ENCODE measurements at places on chromosomes 3 and 15. TPM values are rescaled to one million over a fixed set of nuclear protein-coding genes. Genes with fewer than 3 reads are reported as not detected.

DNA sequence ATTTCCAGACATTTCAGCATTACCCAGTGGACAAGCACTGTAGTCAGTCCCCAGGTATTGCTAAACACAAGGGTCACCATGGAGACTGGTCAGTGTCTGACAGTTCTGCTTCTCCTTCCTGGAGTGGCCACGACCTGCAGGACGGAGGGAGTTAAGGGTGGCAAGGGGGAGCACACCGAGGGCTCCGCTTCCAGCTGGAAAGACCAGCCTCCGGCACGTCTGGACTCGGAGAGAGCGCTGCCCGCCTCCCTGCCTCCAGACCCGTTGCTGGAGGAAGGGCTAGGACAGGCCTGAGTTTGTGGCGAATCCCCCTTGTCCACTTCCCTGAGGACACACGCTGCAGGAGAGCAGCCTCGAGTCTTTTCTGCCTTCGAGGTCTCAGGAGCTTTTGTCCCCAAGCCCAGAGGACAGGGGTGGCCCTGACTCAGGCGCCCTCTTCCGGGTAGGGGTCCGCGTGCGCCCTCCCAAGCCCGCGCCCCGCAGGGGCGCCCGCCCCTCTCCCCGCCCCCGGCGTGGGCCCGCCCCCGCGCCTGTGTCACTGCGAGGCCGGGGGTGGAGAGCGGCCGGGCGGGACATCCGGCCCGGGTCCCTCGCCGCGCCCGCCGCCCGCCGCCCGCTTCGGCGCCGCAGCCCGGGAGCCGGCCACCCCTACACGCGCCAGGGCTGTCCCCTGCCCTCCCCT is at the start of gene CHST14:
TSS of gene CHST14 (plus strand) at position 562 of the 682 bp plus-strand sequence. CDS start 230 bp downstream, outside the sequence.
- peak within 1 kb of the TSS; percentile 91 for H3K27ac ChIP-seq
- no peaks in the 10 kb centered on the region for H3K27me3 ChIP-seq
- no peak for DNase-seq
- H3K4me3 ChIP-seq = peak within 1 kb of the TSS; percentile 77
- H3K4me1 ChIP-seq = peaks cover 15% of the 10 kb centered on the region

DNA sequence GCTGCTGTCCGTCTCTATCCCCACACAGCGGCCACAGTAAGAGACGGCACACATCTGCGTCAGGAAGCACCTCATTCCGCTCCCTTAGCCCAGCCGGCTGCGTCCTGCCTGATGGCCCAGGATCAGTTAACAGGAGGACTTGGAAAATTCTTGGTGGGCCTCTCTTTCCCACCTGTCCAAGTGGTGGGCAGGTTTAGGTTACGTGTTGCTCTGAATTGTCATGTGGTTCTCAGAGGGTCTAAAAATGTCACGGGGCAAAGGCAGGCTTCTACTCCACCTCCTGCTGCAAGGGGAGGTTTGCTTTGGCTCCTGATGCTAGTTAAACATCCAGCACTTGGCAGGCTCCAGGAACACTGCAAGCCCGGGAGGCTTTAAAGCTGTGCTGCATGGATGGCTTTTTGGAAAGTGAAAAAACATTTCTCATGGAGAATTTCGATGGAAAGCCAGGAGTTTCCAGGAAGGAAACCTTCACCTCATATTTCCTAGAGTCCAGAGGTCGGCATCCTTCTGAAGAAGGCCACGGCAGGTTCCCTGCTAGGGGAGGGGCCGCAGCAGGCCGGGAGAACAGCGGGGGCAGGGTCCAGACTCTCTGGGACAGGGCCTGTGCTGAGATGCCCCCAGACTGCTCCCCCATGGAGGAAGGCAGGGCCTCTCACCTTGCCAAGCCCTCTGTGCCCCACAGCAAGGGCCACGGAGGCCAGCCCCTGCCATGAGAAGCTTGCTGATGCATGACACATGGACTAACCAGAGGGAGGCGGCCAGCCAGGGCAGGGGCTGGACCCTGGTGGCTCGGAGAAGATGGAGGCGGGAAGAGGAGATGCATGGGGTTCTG is 10.8 kb downstream of the CTSH start:
- H3K27me3 ChIP-seq = no peaks in the 10 kb centered on the region
- H3K27ac ChIP-seq = peak overlapping the region; percentile 59
- H3K4me1 ChIP-seq = peaks cover 46% of the 10 kb centered on the region
- no peak for DNase-seq
- H3K36me3 ChIP-seq = peaks cover 37% of the 10 kb centered on the region

DNA sequence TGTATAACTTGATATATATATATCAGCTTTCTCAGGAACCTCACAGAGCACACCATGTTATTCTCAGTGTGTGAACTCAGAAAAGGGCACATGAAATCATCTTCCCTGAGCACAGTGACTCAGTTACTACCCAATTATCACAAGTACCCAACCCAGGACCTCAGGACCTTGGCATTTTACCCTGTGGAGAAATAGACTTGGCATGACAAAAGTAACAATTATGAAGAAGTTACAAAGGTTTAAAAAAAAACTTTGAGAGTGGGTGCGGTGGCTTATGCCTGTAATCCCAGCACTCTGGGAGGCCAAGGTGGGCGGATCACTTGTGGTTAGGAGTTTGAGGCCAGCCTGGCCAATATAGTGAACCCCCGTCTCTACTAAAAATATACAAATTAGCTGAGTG is 52.4 kb downstream of the ONECUT1 start:
- no peaks in the 10 kb centered on the region for H3K4me1 ChIP-seq
- H3K27ac ChIP-seq = no peak overlapping the region
- H3K36me3 ChIP-seq = no peaks in the 10 kb centered on the region
- H3K4me3 ChIP-seq = no peak overlapping the region

DNA sequence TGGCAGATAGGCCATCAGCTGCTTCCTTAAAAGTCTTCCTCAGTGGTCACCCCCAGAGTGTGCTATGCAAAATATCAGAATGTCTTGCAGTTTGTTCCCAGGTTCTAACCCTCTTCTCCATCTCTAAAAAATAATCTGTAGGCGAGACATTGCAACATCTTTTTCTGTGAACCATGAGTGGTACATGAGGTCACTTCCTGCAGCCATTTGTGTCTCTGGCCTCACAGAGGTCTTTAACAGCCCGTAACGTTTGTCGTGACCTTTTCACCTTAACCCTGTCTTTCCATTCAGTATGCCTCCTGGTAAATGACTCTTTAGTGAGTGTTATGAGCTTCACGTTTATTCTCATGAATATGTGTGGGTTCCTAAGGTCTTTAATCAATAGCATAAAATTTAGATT is 145.4 kb downstream of the KLHL25 start:
- peak overlapping the region; percentile 75 for H3K27ac ChIP-seq
- peaks cover 29% of the 10 kb centered on the region for H3K36me3 ChIP-seq
- no peaks in the 10 kb centered on the region for H3K27me3 ChIP-seq
- no peak for DNase-seq
- peaks cover 74% of the 10 kb centered on the region for H3K4me1 ChIP-seq

- peak overlapping the region; percentile 79 for H3K27ac ChIP-seq
- DNase-seq = no peak
- no peaks in the 10 kb centered on the region for H3K36me3 ChIP-seq
- H3K4me1 ChIP-seq = peaks cover 100% of the 10 kb centered on the region
- no peak overlapping the region for H3K4me3 ChIP-seq
These were observed 478.6 kb downstream of the FOXP1 start for GRCh38 chr3:71104976-71105375.

GRCh38 chr15:90583471-90584252 is 53.9 kb downstream of the CRTC3 start:
- H3K36me3 ChIP-seq = no peaks in the 10 kb centered on the region
- no peak for DNase-seq
- peaks cover 55% of the 10 kb centered on the region for H3K4me1 ChIP-seq
- no peaks in the 10 kb centered on the region for H3K27me3 ChIP-seq
- H3K4me3 ChIP-seq = no peak overlapping the region

DNA sequence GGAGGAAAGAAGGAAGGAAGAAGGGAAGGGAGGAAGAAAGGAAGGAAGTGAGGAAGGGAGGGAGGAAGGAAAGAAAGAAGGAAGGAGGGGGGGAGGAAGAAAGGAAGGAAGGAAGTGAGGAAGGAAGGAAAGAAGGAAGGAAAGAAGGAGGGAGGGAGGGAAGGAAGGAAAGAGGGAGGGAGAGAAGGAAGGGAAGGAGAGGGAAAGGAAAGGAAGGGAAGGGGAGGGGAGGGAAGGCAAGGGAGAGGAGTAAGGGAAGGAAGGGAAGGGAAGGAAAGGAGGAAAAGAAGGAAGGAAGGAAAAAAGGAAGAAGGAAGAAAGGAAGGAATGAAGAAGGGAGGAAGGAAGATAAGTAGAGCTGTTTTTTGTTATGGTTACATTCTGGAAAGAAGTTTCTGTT is 141.2 kb downstream of the LRRC3B start:
- H3K27me3 ChIP-seq = no peaks in the 10 kb centered on the region
- no peaks in the 10 kb centered on the region for H3K4me1 ChIP-seq
- no peak for DNase-seq

DNA sequence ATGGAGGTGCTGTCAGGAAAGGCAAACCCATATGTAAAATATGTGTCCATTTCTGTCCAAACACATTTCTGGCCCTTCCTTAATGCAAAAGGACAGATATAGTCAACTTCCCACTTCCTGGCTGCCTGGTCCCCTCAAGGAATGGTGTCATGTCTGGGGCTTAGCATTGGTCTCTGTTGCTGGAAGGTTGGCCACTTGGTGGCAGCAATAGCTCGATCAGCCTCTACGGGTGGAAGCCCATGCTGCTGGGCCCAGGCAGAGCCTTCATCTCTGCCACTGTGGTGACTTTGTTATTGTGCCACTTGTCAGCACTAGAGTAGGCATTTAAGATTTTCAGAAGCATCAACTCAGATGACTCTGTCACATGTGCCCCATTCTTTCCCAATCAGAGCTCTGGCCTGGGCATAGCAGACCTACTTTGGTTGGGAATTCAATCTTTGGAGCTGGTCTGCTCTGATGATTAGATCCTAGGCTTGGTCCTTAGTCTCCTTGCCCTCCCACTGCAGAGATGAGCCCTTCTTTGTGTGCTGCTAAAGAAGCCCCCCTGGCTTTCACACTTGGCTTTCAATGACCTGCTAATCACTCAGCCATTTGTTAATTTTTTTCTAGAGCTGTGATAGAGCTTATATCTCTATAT is 51.0 kb upstream of the SPSB4 start:
- no peak overlapping the region for H3K4me3 ChIP-seq
- H3K27ac ChIP-seq = no peak overlapping the region
- H3K36me3 ChIP-seq = no peaks in the 10 kb centered on the region
- H3K4me1 ChIP-seq = no peaks in the 10 kb centered on the region
- no peak for DNase-seq
- H3K27me3 ChIP-seq = no peaks in the 10 kb centered on the region

GRCh38 chr15:65632780-65633375 is 11.1 kb downstream of the SLC24A1 start:
- H3K4me1 ChIP-seq = no peaks in the 10 kb centered on the region
- no peaks in the 10 kb centered on the region for H3K36me3 ChIP-seq
- DNase-seq = no peak
- no peak overlapping the region for H3K4me3 ChIP-seq
- no peaks in the 10 kb centered on the region for H3K27me3 ChIP-seq

DNA sequence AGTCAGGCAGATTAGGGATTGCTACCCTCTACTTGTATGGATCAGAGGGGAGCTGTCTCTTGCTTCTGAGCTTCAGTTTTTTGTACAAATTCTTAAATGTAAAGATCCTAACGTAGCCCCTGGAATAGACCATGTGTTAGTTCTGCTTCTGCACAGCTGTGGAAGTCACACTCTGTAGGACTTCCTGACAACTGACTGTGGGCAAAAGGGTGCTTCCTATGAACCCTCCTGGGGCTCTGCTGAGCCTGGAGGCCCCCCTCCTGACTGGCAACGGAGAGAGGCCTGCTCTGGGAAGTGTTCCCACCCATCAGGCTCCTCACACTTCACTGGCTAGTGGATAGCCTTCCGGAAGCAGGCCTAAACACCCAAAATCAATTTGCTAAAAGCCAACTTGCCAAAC is 131.0 kb downstream of the RPLP1 start:
- H3K27me3 ChIP-seq = no peaks in the 10 kb centered on the region
- H3K4me1 ChIP-seq = peaks cover 6% of the 10 kb centered on the region
- H3K27ac ChIP-seq = no peak overlapping the region
- no peaks in the 10 kb centered on the region for H3K36me3 ChIP-seq

GRCh38 chr3:32340039-32340438 is 51.6 kb upstream of the CMTM7 start:
- no peaks in the 10 kb centered on the region for H3K4me1 ChIP-seq
- H3K4me3 ChIP-seq = no peak overlapping the region
- no peak overlapping the region for H3K27ac ChIP-seq
- DNase-seq = no peak
- no peaks in the 10 kb centered on the region for H3K36me3 ChIP-seq
- H3K27me3 ChIP-seq = no peaks in the 10 kb centered on the region

GRCh38 chr15:38547255-38547997 is 17.2 kb downstream of the RASGRP1 start:
- H3K4me1 ChIP-seq = no peaks in the 10 kb centered on the region
- no peak overlapping the region for H3K4me3 ChIP-seq
- no peaks in the 10 kb centered on the region for H3K36me3 ChIP-seq
- no peak overlapping the region for H3K27ac ChIP-seq

GRCh38 chr3:59064276-59064675 is 14.5 kb upstream of the CFAP20DC start:
- H3K27ac ChIP-seq = no peak overlapping the region
- no peaks in the 10 kb centered on the region for H3K27me3 ChIP-seq
- no peak for DNase-seq
- H3K36me3 ChIP-seq = no peaks in the 10 kb centered on the region

GRCh38 chr15:27623560-27624305 is 475.4 kb downstream of the OCA2 start:
- DNase-seq = no peak
- H3K4me3 ChIP-seq = no peak overlapping the region
- H3K27ac ChIP-seq = no peak overlapping the region
- no peaks in the 10 kb centered on the region for H3K36me3 ChIP-seq

DNA sequence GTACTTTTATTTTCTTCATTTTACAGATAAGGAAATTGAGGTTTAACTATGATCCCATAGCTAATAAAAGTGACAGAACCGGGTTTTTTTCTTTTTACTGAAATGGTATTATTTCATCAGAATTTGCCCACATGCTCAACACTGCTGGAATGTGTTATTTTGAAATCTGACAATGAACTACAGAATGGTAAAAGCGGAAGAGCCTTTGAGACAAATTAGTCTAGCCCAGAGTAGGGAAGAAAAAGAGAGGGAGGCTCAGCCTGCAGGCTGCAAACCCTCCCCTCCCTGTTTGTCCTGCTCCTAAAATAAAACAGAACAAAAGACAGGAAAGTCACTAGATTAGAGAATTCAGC is 100.3 kb upstream of the LIPC start:
- H3K4me3 ChIP-seq = no peak overlapping the region
- H3K4me1 ChIP-seq = peaks cover 36% of the 10 kb centered on the region
- DNase-seq = no peak
- H3K36me3 ChIP-seq = no peaks in the 10 kb centered on the region
- peak overlapping the region; percentile 77 for H3K27ac ChIP-seq

PTPRG gene
- total RNA-seq = 51.9 TPM

GNAT1 gene
- total RNA-seq = not detected

FHIT gene
- total RNA-seq = 5.7 TPM

DYNLT2B gene
- 5.3 TPM for total RNA-seq

CRELD1 gene
- total RNA-seq = 62.9 TPM

All from esophagus muscularis mucosa (tissue), 4 donors.